NCI-H524 (cell line): ENCODE measurements at places on chromosomes 2 and 18.

DNA sequence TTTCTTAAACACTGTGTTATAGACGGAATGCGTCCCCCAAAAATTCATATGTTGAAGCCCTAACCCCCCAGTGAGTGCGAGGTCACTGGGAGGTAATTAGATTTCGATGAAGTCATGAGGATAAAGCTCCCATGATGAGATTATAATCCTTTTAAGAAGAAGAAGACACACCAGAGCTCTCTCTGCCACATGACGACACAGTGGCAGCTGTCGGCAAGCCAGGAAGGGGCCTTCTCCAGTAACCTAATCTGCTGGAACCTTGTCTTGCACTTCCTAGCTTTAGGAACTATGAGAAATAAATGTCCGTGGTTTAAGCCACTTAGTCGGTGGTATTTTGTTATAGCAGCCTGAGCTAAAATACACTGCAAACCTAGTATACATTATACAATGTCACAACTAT lies 12.3 kb downstream of the TMEM237 start:
- DNase-seq = peak; percentile 58

DNA sequence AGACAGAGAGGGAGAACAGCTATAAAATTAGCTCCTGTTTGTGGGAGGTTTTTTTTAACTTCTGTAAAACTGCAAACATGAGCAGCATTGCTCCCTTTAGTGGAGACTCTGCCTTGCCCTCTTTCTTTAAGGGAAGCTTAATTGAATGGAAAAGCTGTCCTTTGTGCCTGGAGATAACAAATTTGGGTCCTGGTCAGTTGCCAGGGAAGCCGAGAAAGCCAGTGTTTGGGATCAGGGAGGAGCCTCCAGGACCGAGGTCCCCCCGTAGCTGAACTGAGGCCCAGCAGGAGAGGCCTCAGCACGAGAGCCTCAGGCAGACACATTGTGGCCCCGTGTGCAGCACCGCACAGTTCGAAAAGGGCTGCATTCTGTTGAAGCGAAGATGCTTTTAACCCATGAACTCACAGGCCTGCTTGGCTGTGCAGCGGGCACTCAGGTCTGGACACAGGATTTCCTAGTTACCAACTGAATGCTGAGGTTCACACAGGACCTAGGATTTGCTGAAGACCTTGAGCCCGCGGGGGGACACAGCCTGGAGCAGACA lies 369.7 kb downstream of the DCDC2C start:
- no peak for DNase-seq

- no peak for DNase-seq
Observed at GRCh38 chr2:180678625-180678972, 301.8 kb upstream of the UBE2E3 start.

GRCh38 chr2:168064011-168064998 lies 183.1 kb downstream of the STK39 start:
- DNase-seq = no peak

DNA sequence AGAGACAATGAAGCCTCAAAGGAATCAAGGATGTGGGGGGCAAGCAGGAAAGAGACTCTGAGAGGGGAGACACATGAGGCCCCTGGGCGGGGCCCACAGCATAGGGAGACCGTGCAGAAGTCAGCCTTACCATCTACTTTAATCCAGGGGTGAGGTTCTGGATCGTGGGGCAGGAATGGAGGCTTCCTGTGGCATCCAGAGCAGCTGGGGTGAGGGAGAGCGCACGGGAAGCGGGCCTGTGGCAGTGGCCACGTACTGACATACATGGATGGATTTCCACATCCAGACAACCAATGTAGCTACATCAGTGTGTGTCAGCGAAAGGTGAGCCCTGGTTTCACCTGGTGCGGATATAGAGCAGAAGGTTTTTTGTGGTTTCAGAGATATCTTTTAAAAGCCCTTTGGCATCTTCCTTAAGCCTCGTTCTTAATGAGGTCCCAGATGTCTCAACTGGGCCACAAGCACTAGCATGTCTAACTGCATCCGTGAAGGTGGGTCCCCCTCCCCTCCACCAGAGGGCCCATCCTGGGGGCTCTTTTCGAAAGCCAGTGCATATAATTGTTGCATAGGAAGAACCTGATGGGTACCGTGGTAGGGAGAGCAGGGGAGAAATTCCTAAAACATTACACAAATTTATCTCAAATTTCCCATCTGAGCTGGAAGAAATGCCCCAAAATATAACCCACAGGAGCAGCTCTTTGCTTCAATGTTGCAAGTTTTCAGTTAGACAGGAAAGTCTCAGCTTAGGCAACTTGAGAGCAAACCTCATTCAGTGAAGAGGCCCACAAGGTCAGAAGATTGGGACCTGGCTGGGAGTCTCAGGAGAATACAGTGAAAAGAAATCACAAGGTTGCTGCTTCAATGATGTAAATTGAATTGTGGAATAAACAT lies 90.9 kb downstream of the SP3 start:
- no peak for DNase-seq

- DNase-seq = no peak
Observed at GRCh38 chr18:63290821-63291200, 28.8 kb downstream of the BCL2 start.

- DNase-seq = no peak
Observed at GRCh38 chr2:54550547-54550946, 94.4 kb downstream of the SPTBN1 start.
